NCI-H187 treated with DMSO at 0.1 percent for 48 hours (cell line): ENCODE measurements at places on chromosomes 5 and 9.

DNA sequence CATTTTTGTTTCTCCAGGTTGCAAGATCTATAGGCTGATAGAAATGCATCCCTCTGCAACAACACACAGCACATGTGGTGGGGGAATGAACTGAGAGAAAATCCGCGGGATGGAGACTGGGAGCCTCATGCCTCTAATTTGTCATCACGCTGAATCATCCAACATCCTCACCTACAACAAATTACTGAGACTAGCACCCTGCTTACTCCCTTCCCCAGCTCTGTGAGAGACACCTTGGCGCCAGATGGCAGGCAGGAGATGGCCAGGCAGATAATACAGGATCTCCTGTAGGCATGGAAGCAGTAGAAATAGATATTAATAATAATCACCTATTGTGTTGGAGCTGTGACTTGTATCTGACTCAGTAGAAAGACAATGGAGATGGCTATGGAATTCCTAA is 276.9 kb downstream of the SEMA5A start:
- no peak for DNase-seq

DNA sequence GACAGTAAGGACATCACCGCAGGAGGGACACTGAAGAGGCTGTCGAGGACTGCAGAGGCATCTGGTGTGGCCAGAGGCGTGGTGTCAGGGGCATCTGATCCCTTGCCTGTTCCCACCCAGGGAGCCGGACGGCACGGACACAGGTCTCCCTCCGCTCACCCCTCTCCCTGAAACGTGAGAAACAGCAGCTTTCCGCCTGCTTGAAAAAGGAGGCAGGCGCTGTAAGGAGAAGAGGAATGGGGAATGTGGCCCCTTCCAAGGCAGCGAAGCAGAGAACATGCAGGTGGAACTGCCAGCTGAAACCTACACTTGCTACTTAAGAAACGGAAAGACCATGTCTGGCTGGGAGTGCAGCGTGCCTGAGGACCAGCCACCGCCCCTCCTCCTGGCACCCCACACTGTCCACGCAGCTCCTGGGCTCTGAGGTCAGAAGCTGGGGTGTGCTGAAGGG is 176.2 kb downstream of the GAPVD1 start:
- DNase-seq = no peak

- DNase-seq = no peak
Observed at GRCh38 chr5:154042766-154043165, 4.0 kb downstream of the MFAP3 start.

- DNase-seq = no peak
Observed at GRCh38 chr9:125494653-125494915, 212.4 kb downstream of the MAPKAP1 start.

- DNase-seq = no peak
Observed at GRCh38 chr5:153900703-153901395, 137.9 kb downstream of the FAM114A2 start.

- DNase-seq = peak; percentile 78
Observed at GRCh38 chr5:157611571-157612476, 36.2 kb upstream of the ADAM19 start.

DNA sequence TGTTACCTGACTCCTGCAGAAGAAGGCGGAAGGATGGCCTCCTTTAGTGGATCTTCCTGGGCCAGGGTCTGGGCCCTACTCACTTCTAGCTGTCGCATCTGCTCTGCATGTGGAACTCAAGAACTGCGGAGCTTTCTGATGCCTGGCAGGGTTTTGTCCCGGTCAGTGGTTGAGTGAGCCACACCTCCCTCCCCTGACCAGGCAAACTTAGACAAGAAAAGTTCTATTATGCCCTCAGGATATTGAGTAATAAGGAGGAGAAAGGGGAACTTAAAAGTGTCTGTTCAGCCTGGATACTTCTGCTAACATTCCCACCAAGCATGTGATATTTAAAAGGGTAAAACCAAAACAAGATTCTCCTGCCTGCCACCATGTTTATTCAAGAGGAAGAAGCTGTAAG is at the start of gene FYB1:
Gene FYB1, minus strand, starts transcription at position 127 of the 400 bp plus-strand sequence. CDS start 16,603 bp downstream, outside the sequence.
- no peak for DNase-seq

GRCh38 chr9:137167747-137168572 is 1.9 kb downstream of the LRRC26 start:
- DNase-seq = no peak

DNA sequence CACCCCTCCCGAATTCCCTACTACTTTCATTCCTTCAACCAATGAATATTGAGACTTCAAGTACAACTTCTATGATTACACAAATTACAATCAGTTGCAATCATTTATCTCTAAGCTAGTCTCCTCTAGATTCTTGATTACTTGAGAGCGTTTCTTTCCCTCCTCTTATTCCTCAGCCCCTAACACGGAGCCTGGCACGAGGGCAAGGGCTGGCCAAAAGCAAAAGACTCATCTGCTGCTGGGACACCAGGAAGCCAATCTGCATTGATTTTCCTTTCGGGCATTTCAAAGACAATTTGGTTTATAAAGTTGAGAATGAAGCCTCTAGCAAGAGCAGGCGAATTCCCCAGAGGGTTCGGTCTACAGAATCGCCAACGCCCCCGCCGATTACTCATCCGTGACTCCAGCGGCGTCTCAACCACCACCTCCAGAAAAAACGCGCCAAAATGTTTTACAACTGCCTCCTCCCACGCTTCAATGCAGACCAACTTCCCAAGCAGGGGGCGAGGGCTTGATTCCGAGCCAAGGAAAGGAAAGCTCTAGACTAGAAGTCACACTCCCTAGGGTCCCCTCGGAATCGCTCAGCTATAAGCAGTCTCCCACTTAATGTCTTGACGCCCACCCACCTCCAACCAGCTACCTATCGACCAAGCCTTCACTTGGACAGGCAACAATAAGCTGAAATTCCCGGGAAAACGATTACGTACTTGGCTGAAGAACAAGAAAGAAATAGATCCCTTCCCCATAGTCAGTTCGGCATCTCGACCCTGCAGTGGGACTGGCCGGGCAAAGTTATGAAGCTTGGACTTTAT is 1.5 kb downstream of the PCSK1 start:
- no peak for DNase-seq

DNA sequence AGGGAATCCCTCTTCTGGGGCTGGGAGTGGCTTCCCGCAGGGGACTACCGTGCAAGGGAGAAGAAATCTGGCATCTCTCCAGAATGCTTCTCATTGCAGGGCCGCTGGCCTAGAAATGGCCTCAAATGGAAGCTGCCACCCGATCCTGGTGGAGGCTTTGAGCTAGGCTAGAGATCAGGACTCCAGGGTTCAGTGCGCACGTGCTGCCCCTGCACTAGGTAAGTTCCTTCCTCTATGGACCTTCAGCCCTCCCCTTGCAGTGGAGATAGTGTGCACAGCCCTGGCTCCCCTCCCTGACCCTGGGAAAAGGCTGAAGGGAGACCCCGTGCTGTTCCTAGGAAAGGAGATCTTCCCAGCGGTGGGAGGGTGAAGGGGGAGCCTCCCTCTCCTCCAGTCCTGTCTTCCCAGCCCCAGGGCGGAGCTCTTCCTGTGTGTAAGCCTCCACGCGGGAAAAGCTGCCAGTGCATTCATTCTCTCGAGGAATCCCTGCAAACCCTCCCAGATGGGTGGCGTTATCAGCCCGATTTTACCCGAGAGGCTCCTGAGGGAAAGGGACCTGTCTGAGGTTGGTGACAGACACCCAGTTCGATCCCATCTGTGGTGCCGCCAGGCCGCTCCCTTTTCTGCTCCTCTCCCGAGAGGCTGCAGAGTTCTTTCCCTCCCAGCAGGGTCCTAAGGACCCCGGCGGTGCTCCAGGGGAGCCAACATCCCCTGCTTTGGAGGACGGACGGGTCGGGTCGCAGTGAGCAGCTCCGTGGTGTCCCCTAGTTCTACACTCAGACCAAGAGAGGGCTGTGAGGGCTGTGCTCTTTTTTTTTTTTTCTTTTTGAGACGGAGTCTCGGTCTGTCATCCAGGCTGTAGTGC is 1.4 kb upstream of the CERCAM start:
- no peak for DNase-seq

GRCh38 chr5:24196789-24197188 is 448.0 kb downstream of the CDH10 start:
- no peak for DNase-seq

- DNase-seq = no peak
Observed at GRCh38 chr5:147446523-147446922, 63.3 kb downstream of the DPYSL3 start.

DNA sequence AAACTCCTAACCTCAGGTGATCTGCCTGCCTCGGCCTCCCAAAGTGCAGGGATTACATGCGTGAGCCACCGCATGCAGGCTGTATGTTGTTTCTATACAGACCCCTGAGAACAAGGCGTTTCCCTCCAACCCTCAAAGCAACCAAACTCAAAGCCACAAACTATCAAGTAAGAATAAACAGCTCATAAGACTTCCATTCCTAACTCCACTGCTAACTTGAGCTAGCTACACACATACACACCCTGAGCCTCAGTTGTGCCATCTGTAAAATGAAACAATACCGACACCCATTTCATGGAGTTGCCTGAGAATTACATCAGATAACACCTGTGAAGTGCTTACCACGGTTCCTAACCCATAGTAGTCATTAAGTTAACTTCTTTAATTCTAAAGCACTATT is 70.8 kb downstream of the SERINC5 start:
- DNase-seq = no peak

GRCh38 chr5:98997000-98997399 is 68.2 kb upstream of the CHD1 start:
- DNase-seq = no peak

DNA sequence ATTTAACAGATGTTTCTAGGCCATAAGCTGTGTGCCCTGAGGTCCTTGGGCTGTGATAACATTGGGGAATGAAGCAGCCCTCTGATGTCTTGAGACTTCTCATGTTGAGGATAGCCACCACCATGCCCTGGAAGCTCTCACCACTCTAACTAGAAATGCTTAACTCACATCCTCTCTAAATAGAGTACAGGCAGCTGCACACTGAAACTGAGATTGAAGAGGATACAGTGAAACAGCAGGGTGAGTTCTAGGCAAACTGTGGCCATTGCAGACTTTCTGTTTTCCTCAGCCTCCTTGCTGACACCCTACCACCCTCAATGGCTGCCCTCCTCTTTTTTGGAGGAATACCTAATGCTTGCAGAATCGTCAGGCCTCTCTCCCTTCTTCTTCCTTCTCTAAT is 22.4 kb downstream of the UTP15 start:
- no peak for DNase-seq

GRCh38 chr5:172407822-172408221 is 46.5 kb downstream of the SH3PXD2B start:
- no peak for DNase-seq

DNA sequence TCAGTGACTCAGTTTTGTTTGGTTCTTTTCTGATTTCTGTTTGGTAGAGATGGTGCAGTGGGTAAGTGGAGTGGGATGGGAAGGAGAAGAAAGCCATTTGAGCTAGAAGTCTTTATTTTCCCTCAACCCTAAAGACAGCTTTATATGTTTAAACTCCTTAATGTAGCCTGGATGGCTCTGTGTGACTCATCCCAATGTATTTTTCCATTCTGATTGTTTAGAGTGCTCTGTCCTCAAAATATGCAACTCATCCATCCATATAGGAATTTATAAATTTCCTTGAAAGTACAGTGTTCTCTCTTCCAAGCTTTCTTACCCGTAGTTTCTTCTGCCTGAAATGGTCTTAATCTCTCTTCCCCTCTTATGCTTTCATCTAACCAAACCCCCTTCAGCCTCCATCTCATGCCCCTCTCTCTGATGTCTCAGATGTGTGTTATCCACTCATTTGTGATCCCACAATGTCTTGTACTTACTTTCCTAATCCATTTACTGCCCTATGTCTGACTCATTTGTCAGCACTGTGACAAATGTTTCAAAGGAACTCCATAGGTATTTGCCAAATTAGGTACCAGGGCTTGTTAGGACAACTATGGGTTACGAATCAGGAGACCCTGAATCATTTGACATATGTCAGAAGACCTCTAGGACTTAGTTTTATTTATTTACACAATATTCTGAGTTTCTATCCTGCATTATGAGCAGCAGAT is 217.5 kb upstream of the SGCD start:
- no peak for DNase-seq

DNA sequence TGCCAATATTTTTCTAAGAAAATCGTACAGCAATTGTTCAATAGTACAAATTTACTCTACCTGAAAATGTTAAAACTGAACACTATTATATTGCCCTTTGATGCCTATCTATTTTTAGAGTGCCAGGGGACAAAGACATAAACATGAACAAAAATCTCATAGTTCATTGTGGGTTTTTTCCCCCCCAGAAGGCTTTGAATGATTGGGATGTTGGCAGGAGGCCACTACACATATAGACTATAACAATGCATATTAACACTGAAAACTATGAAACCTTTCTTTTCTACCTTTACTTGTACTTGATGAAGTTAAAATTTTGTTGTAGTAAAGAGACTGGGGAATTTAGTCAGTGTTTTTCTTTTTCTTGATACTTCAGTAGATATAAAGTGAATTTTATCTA is 12.5 kb downstream of the PRDM6 start:
- no peak for DNase-seq

- DNase-seq = no peak
Observed at GRCh38 chr9:94166976-94167346, 82.7 kb downstream of the PTPDC1 start.

- no peak for DNase-seq
Observed at GRCh38 chr5:62139741-62140140, 166.3 kb upstream of the KIF2A start.

GRCh38 chr5:38468978-38469706 is 87.3 kb downstream of the LIFR start:
- DNase-seq = no peak

DNA sequence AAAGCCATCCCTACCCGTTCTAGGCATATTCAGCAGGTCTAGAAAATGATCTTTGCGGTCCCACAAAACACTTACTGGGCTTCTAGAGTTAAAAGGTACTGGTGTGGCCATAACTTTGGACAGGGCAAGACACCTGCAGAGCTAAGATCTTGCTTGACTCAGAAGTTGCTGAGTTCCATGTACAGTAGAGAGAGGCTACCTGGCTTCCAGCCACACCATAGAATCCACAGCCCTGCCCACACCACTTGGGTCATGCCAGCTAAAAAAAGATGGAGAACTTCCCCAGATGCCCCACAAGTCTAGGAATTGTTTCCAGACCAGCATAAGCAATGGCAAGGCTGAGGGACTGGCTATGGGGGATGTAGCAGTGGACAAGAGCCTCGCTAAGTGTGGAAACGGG is 52.1 kb downstream of the ABCA1 start:
- DNase-seq = no peak

DNA sequence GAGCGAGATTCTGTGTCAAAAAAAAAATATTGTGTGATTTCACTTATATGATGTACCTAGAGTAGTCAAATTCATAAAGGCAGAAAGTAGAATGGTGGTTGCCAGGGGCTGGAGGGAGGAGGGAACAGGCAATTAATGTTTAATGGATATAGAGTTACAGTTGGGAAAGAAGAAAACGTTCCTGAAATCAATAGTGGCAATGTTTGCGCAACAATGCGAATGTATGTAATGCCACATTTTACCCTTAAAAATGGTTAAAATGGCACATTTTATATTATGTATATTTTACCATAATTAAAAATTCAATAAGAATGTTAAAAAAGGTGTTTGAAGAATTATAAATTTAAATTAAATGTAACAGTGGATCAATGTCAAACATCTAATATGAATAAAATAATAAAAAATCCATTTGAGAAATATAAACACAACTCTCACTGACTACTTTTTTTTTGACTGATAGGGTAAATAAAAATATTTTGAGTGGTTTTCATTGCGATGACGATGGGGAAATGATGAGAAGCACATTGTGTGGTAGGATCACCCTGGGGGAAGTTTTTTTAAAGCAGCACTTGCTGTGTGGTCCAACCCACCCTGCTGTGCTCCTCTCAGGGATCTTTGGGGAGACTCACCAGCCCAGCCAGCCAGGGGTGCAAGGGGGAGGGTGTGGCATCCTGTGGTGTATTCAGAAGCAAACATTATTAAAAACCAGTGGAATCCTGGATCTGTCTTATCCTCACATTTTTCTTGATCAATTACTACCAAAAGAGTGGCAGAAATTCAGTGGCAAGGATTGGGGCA is 4.3 kb downstream of the FYB1 start:
- DNase-seq = no peak
